Aorta (tissue), 5 donors: ENCODE measurements at places on chromosomes 1 and 21. TPM values are rescaled to one million over a fixed set of nuclear protein-coding genes. Genes with fewer than 3 reads are reported as not detected.

Gene PLA2G5
- 6.8 TPM for total RNA-seq

Gene CNTN2
- total RNA-seq, result 0.16 TPM

Gene DYRK1A
- 70.0 TPM for total RNA-seq

Gene NCF2
- total RNA-seq, result 17.0 TPM

Gene CNN3
- total RNA-seq, result 386 TPM

Gene PLA2G2A
- total RNA-seq, result 2,513 TPM

Gene SLC6A9
- total RNA-seq, result 18.9 TPM

DNA sequence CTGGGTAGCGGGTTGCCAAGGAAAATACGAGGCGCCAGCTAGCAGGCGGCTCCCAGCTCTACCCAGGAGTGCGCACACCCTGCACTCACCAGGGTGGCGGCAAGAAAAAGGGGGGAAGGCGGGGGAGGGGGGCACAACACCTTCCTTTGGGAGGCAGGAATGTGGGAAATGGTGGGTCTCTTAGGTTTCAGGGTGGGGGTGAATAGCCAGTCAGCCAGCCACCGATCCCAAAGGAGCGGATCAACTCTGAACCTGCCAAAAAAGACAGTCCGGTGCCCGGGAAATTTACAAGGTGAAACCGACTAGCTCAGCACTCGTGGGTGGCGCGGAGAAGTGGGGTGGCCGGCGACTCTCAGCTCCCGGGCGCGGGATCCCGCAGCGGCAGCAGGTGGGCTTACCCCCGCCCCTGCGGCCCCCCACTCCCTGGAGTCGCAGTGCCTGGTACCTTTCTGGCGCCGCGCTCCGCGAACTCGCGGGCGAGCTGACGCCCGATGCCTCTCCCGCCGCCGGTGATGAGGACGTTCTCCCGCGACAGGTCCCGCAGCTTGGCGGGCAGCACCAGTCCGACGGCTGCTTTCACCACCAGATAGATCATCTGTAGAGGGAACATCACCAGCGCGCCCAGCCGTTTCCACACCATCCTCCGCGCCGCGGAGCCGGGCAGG is 1.2 kb downstream of the DHRS3 start:
- peak; percentile 67 for DNase-seq

- peak; percentile 84 for DNase-seq
Measured at GRCh38 chr21:41761211-41761933, 5.5 kb downstream of the RIPK4 start.

DNA sequence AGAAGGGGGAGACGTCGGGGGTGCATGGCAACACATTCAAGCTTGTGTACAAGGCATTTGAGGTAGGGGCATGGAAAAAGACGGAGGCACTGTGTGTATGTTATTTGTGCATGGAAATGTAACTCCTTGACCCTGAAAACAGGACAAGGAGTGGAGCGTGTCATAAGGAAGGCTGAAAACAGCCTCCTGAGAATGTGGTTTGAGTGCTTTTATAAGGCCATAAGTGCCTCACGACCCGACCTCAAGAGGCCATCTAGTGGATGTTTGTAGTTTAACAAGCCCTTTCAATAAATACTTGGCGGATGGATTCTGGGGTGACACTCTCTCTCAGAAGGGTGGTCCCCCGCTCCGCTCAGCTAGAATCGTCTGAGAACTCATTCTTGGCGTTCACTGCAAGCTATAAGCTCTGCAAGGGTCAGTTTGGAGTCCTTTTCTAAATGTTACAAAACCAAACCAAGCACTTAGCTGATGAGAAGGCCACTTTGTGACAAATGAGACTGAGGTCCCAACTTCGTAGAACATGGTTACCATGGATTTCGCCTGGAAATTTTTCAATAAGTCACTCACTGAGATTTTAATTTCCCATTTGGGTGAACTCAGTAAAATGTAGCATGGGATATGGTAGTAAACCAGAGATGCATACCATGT is 38.8 kb upstream of the CLCA4 start:
- DNase-seq, result no peak

DNA sequence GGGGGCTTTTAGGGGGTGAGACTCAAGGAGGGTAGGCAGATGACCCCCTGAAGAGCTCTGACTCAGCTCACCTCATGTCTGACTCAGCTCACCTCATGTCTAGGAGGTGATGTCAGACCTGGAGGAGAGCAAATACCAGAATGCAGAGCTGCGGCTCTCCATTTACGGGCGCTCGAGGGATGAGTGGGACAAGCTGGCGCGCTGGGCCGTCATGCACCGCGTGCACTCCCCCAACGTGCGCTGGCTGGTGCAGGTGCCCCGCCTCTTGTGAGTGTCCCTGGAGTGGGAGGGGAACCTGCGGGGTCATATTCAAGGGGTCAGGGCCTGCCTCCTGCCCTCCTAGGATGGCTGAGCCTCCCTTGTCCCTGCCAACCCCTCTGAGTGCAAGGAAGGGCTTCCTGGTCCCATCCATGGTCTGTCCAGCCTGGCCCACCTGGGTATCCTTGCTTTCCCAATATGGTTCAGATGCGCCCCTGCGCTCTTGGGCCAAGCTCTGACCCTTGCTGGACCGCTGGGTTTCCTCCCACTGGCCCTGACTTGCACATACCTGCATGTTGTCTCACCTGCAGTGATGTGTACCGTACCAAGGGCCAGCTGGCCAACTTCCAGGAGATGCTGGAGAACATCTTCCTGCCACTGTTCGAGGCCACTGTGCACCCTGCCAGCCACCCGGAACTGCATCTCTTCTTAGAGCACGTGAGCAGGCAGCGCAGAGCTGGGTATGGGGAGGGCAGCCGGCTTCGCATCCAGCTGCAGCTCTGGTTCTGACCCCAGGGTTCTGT is 9.1 kb downstream of the AMPD2 start:
- DNase-seq, result no peak

- DNase-seq, result no peak
Measured at GRCh38 chr21:44579056-44579832, 1.2 kb downstream of the KRTAP10-5 start.

GRCh38 chr1:4277598-4277997 is 376.8 kb upstream of the AJAP1 start:
- no peak for DNase-seq

- DNase-seq, result no peak
Measured at GRCh38 chr1:234532503-234532922, 53.5 kb upstream of the TARBP1 start.

DNA sequence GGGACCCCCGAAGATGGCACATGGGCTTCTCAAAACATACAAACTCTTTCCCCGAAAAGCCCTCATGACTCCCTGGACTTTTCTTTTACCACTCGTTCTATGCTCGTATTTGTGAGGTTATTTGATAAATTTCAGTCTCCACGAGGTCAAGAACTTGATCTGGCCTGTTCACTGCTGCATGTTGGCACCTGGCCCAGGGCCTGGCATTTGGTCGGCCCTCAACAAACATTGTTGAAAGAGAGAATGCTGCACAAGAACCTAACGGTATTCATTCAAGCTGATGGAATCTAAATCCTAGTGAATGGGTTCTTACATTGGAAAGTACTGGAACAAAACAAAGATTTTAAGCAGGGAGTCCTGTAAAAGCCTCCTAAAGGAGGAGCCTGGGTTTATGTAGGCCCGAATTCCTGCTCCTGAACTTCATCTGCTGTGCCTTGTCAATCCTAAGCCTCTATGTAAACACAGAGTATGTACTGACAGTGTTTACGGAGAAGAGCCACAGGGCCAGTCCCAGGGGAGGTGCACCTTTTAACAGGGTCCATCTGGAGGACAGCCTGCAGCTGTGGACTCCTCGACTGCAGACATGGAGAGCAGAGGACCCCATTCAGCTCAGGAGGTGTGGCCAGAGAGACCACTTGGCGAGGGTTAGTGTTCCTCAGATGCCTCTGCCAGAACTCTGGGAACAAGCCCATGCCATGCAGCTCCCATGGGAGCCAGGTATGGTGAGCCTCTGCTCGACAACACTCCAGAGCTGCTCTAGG is 46.9 kb downstream of the L1TD1 start:
- no peak for DNase-seq

DNA sequence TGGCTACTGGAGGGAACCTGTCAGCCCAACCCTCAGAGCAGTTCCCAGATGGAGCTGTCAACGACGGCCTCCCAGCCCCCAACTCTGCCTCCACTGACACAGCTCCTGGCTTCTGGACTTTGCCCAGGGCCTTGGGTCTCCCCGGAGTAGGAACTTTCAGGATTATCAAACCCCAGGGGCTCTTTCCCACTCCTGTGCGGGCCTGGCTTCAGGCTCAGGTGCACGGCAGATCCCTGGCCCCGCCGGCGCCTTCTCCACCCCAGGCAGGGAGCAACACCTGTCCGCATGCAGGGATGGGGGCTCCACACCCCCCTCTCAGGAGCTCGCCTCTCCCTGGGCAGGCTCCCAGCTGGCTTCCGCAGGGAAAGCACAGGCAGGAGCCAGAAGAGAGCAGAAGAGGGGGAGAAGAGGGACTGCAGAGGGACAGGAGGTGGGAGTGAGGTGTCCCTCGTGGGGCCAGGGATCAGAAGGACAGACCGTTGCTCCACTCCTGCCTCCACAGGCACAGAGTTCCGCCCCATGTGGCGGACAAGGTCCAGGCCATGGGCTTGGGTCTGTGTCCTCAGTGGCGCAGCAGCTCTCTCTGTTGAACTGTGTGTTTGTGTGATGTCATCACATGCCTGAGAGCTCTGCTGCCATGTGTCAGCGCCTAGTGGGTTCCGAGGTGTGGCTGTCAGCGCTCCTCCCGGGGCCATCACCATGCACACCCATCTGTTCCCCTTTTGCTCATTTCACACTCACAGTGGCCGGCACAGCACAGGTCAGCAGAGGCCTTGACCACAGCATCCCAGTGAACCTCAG is 107.7 kb downstream of the PDE9A start:
- no peak for DNase-seq

DNA sequence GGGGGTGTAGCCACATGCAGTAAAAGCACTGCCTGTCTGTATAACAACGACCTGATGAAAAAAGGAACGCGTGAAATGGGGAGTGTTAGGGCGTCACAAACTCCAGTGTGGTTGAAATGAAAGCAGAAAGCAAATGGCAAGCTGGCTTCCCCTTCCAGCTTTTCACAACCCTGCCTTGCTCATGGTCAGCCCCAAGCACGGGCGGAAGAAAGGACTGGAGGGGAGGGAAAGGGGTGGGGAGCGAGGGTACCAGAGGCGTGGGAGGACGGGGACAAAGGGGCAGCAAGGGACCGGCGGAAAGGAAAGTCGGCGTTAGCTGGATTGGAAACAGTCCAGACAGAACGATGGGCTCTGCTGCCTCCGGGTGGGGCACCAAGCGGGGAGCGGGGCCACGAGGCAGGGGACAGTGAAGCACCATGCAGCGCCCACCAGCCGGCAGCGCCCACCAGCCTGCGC is 9.6 kb downstream of the VPS26C start:
- DNase-seq, result no peak

GRCh38 chr1:30638811-30639210 is 84.6 kb downstream of the MATN1 start:
- DNase-seq, result peak; percentile 35
